NCI-H446 (cell line): ENCODE measurements at places on chromosomes 4 and X.
A peak's percentile ranks its signal among the peaks of the same experiment; 100 is the strongest.

- DNase-seq, result no peak
Measured at GRCh38 chrX:71910643-71910985, at the start of gene NHSL2. Gene NHSL2, plus strand, starts transcription at chrX:71910845.

DNA sequence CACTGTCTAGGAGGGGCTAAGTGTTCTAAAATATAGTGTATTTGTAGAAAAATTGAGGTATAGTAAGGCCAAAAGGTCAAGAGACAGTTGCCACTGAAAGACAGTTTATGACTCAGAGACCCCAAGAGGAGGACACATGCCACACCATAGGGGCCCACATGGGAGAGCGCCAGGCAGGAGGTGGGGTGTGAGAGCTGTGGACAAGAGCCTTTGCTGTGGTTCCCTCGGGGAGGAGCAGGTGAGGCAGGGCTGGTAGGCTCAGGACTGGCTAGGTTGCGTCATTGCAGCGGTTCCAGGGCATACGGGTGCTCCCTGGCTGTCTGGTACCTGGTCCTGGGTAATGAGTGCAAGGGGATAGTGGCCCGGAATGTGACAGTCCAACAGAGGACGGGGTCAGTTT lies 37.6 kb downstream of the CCNQ start:
- no peak for DNase-seq

DNA sequence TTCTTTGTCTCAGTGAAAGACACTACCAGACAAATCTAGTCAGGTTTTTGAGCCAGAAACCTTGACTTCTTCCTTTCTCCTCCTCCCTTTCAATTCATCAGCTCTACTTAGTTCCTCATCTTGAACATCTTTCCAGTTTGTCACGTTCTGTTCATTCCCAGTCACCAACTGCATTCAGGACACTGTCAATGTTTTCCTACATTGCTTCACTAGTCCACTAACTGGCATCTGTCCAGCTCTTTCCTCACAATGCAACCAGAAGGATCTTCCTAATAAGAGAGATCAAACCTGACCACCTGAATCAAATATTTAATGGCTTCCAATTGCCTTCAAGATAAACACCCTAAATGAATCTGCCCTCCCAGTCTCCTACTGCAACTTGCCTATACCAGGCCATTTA lies 52.5 kb downstream of the SYNPO2 start:
- peak; percentile 5 for DNase-seq

DNA sequence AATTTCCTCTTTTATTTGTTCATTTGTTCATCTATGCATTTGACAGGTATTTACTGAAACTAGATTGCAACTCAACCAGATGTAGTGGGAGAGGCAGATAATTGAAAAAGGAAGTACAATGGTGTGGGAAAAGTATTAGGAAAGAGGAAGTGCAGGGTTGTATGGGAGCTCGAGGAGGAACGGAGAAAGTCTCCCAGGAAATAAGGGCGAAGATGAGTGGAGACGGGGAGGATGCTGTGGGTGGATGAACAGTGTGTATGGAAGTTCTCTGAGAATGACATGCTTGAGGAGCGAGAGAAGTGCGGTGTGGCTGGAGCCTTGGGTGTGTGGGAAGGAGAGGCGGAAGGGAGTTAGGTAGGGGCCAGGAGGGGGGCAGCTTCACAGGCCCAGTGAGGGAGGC lies 87.5 kb upstream of the DHX15 start:
- no peak for DNase-seq

GRCh38 chr4:86221002-86221401 lies 138.9 kb downstream of the MAPK10 start:
- DNase-seq, result no peak

DNA sequence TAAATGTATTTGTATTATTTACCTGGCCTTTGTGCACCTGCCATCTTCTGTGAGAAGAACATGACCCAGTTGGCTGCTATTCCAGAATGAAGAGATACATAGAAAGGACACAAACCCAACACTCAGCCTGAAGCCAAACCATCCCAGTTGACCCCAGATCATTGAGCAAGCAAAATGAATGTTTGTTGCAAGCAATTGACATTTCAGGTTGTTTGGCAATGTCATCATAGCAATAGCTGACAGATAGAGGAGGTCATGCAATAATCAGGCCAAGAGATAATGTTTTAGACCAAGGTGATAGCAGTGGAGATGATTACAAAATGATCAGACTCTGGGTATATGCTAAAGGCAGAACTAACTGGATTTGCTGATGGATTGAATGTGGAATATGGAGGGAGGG lies 71.2 kb upstream of the TMEM164 start:
- DNase-seq, result no peak

DNA sequence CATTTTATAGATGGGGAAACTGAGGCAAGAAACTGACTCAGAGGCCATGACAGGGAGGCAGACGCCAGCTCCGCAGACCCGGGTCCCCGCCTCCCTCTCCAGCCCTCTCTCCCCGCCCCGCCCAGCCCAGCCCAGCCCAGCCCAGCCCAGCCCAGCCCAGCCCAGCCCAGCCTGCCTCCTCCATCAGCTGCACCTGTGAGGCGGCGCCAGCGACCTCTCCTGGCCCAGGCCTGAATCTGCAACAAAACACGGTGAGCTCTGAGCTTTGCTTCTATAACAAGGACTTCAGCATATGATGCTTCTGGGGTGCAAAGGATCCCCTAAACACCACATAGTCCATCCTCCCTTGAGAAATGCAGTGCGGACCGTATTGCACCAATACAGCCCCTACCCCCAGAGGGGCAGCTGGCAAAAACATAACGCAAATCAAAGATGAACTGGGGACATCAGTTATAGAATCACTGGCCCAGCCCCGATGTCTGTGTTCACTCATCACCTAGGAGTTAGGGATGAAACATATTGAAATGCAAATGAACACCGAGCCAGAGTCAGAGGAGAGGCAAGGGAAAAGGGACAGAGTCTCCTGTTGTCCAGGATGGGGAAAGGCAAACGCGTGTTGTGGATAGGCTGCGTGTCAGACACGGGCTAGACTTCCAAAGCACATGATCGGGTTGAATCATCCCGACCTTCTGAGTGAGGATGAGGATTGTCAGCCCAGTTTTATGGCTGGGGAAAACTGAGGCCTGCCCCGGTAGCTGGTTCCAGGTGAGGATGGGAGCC lies 216.1 kb upstream of the PSAPL1 start:
- DNase-seq, result no peak

GRCh38 chrX:45592101-45592500 lies 391.4 kb upstream of the DIPK2B start:
- DNase-seq, result no peak

DNA sequence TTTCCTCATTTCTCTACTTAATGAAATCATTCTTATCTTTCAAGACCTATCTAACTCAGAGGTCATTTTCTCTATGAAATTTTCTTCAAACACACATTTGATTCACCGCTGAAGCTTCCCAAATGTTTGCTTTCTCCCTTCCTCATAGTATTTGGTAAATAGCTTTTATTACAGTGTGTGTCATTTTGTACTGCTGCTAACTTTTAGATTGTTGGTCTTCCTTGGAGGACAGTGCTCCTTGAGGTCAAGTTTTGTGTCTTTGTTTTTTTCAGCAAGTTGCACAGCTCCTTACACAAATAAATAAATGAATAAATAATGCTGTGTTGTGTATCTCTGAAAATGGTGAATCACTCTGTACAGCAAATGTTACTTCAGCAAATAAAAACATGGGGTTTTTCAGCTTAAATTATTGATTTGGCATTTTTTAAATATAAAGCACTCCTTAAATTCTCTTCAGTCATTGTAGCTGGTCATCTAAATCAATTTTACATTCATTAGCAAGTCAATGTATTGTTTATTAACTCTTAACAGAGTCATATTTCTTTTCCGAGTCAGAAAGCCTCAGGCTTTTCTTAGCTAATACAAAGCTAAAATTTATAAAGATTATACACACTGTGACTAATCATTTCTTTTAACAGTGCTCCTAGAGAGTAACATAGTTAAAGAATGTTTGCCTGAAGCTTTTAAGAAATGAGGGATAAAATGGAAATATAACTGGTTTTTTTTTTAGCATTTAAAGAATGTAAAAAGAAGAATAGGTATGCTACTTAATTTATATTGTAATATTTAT lies 30.1 kb upstream of the MAD2L1 start:
- no peak for DNase-seq

GRCh38 chr4:147492306-147492705 lies 11.4 kb downstream of the EDNRA start:
- no peak for DNase-seq

- no peak for DNase-seq
Measured at GRCh38 chr4:179415037-179415846, 1973.0 kb upstream of the AGA start.

GRCh38 chr4:159413306-159413943 lies 310.5 kb downstream of the RAPGEF2 start:
- no peak for DNase-seq

- DNase-seq, result peak; percentile 84
Measured at GRCh38 chr4:102623622-102624021, 122.5 kb downstream of the NFKB1 start.

GRCh38 chrX:136258951-136259350 lies 7.8 kb upstream of the MAP7D3 start:
- DNase-seq, result no peak

- DNase-seq, result no peak
Measured at GRCh38 chrX:30948626-30949025, 59.6 kb upstream of the TAB3 start.

- no peak for DNase-seq
Measured at GRCh38 chrX:66074920-66075879, 35.3 kb upstream of the VSIG4 start.
